Epithelial cell of proximal tubule (primary cell): ENCODE measurements at places on chromosomes 3 and 15.

- DNase-seq, result no peak
Observed at GRCh38 chr15:37921527-37922385, 12.7 kb upstream of the TMCO5A start.

GRCh38 chr3:55146216-55146615 lies 218.4 kb upstream of the LRTM1 start:
- DNase-seq, result no peak

- DNase-seq, result no peak
Observed at GRCh38 chr3:33438881-33439545, 1.2 kb downstream of the UBP1 start.

DNA sequence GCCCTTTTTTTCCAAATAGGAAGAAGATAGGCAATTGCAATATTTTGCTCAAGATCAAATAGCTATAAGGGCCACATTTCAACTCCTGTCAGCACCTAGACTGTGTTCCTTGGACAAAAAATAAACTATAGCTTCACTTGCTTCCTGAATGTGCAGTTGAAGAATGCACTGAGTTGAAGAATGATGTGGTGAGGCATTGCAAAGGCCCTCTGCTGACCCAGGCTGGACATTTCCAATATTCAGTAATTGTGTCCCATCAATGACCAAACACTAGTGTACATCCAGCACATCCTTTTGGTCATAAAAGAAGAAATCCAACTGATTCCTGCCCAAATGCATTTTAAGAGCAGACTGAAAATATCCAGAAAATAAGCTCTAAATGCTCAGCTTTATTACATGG lies 424.8 kb upstream of the TGFBR2 start:
- DNase-seq, result no peak

DNA sequence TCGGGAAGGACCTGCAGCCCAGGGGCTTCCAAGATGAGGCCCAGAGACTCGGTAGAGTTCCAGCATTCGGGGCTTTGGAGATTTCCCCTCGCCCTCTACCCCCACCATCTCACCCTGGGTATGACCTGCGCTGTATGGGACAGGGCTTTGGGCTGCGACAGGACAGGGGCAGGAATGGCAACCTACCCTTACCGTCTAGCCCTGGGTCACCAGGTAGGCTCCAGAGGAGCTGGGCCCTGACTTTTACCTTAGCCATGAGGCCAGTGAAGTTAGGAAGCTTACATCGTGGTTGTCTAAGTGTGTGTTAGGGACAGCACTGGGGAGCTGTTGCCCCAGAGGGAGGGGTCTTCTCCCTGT lies 683 bp downstream of the PPM1M start:
- DNase-seq, result no peak

DNA sequence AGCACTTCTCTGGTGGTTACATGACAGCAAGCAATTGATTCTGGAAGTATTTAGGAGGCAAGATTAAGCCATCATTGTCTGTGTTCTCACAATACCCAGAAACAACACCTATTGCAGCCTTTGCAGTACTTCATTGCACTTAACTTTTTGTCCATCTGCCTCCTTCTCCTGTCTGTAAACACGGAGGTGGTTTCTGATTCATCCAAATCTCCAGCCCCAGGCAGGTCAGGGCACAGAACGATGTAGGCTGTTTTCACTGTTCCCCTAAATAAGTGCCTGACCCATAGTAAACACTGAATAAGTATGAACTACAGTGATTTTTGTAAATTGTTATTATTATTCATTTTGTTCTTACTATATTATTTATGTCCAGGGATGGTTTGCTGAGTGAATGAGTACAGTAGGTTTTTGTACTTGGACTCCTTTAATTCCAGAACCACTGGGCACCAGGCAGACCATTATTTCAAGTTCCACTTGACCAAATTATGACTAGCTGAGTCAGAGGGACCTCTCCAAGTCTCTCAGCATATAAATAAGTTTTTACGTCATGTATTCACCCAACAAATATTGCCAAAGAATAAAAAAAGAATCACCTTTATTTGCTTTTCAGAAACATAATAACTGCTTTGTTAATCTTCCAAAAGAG lies 283.3 kb upstream of the TRIM42 start:
- peak; percentile 30 for DNase-seq

GRCh38 chr3:64533617-64534317 lies 154.0 kb downstream of the ADAMTS9 start:
- DNase-seq, result peak; percentile 32

DNA sequence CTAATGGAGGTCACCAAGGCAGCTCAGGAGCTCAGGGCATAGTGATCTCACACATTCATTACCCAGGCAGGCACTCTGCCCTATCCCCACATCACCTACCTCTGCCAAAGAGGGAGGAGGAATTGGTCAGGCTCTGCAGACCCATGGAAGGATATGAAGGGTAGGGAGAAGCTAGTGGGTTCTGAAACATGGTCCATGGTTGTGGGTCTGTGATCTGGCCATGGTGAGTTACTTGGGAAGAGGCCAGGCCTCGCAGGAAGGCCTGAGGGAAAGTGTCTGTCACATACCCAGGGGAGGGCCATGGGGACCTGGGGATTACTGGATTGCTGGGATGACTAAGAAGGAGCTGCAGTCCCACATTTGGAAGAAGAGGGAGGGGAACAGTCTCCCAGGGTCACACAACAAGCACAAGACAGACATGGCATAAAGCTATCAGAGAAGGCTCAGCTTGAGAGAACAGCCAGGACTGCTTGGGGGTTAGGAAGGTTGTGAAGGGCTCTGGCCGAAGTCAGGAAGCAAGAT lies 1.4 kb upstream of the PRSS50 start:
- no peak for DNase-seq

DNA sequence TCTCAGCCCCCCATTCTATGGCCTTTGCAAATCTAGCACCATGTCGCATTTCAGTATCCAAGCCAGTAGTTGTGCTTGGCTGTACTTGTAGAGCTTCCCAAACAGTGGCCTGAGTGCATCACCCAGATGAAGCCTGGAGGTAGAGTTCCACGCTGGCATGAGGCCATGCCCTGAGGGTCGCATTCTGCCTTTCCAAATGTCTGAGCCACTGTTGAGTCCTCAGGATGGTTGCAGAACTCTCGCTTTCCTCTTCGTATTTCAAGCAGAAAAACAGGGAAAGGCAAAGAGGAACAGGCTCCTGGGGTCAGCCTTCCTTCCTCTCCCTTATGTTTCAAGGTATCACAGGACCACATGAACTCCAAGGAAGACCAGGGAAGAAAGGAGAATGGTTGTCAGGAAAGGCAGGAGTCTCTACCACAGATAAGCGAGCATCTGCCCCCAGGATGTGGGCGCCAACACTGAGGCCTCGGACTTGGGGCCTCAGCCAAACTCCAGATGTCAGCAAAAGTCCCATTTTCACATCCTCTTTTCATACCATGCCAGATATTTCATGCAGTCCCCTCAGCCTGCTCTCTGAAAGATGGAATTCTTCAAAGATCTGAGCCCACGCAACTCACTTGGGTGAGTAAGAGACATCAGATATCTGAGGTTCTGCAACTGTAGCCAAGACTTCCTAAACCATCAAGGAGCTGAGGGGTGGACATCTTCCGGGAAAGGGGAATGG lies 19.4 kb upstream of the PRR20G start:
- DNase-seq, result no peak

DNA sequence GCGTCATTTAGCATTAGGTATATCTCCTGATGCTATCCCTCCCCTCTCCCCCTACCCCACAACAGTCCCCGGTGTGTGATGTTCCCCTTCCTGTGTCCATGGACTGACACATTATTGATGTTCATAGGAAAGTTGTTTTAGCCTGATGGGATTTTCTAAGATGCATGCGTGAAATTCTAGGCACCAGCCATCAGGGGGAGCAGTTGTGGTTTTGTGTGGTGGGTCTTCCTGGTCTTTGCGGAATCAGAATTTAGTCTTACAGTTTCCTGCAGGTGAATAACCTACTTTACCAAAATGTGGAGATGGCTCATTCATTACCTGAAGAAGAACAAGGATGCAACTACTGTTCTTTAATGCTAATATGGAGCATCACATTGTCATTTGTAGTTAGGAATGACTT lies 455.0 kb upstream of the THBS1 start:
- DNase-seq, result no peak

GRCh38 chr15:26691249-26691648 lies 81.6 kb downstream of the GABRB3 start:
- no peak for DNase-seq

DNA sequence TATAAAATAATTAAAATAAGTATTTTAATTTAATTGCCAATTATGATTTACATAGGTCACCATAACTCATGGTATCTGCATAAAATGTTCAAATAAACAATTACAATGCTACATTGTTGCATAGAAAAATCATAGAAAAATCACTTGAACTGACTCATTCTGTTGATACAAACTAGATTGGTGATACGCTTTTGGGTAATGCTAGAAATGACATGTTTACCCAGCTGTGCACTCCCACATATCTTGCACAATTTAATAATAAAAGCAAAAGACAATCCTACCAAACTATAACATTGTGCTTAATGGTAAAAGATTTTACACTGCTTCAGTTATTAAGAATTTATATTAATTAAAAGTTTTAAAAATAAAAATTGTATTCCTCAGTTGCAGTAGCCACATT lies 45.8 kb upstream of the FBXL22 start:
- DNase-seq, result no peak

DNA sequence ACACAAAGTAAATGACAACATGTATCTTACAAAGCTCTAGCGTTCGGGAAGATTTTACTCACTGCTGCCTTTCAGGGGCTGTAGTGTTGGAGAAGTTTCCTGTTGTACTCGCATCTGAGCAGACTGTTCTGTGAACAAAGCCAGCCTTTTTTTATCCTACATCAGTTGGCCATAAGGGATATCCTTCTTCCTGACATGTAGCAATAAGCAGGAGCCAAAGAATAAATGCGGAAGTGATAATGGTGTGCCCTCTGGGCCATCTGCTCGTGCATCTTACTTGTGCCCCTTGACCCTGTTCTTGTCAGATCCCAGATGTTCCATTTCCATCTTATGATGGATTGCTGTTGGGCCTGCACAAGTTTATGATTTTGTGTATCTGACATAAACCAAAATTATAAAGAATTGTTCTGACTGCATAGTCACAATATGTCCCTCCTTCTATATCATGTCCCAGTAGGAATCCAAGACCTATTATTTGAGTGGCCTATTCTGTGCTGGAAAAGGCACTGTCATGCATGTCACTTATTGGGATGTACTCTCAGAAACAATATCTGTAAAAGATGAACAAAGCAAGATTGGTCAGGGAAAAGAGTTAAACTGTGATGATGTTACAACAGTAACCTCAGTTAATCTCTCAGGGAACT lies 631.3 kb downstream of the NSUN3 start:
- no peak for DNase-seq

GRCh38 chr3:177089901-177090300 lies 107.4 kb downstream of the TBL1XR1 start:
- no peak for DNase-seq

- no peak for DNase-seq
Observed at GRCh38 chr3:16841904-16842271, 42.9 kb upstream of the PLCL2 start.

- no peak for DNase-seq
Observed at GRCh38 chr3:79418855-79419621, 348.8 kb downstream of the ROBO1 start.

GRCh38 chr15:97566961-97567360 lies 393.5 kb upstream of the ARRDC4 start:
- DNase-seq, result no peak

- DNase-seq, result peak; percentile 32
Observed at GRCh38 chr3:34947834-34948233, 691.5 kb upstream of the ARPP21 start.

GRCh38 chr3:127182848-127183714 lies 9.8 kb upstream of the PRR23E start:
- DNase-seq, result no peak

DNA sequence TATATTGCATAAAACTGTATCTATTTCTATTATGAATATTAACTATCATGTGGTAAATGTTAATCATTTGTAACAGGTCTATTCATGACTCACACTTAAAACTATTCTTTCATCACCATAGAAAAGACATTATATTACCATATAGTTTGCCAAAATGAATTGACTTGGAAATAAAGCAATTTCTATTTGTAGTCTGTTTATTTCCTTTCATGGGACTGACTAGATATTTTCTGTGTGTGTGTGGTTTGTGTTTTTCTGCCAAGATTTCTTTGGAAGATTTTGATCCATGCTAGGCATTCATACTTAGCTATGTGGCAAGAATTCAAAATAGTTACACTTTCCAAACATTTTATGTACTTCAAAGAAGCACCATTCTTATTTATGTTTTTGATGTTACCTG lies 522.5 kb upstream of the AGTR1 start:
- DNase-seq, result no peak

GRCh38 chr3:131806736-131807135 lies 228.1 kb downstream of the CPNE4 start:
- DNase-seq, result no peak

- DNase-seq, result no peak
Observed at GRCh38 chr15:25667829-25668228, 195.3 kb downstream of the ATP10A start.

DNA sequence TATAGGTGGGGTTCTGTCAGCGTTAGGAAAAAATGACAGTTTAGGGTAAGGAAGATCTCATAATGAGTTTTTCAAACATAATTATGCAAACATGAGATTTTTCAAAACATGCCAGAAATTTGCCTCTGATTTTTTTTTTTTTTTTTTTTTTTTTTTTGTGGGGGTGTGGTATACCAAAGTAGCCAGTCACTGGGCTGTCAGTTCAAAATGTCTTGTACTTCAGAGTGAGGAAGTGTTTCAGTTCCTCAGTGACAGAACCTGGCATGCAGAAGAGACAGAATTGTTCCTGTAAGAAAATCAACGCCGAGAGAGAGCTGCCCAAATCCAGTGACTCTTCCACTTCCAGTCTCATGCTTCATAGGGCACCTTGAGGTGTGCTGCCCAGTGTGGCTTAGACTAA lies 9.7 kb downstream of the NCBP2 start:
- DNase-seq, result no peak

GRCh38 chr3:4355401-4356219 lies 52.4 kb downstream of the SETMAR start:
- peak; percentile 59 for DNase-seq

DNA sequence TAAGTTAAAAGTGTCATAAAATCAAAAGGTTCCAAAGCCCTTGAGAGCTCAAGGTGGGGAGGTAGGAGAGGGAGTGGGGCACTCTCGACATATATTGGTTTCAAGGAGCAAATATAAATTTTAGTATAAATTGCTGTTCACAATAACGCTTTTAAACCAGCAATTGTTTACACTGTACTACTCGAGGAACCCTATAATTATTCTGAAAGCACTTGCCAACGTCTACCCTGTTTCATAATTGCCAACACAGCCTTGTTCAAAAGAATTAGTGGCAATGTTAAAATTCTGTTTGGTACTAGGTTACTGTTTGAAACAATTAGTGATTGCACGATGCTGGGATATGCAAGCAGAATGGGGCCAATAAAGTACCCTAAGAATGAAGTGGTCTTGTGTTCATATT lies 76.3 kb upstream of the ICE2 start:
- no peak for DNase-seq
